ENCODE measurements at places on chromosomes 16 and 17. TPM values are rescaled to one million over a fixed set of nuclear protein-coding genes. Genes with fewer than 3 reads are reported as not detected.

DNA sequence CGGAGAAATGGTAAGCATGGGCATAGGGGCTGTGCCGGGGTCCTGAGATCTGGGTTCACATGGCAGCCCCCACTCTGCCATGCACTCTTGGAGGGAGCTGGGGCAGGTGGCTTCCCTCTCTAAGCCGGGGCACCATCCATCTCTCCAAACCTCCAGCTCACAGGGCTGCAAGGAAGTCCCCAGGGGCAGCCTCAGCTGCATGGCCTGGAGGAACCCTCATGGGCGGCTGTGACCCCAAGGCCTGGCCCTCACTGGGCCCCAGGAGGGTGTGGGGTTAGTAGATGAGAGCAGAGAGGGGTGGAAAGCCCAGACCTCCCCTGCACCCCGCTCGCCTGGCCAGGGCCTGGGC, 2.6 kb downstream of the CTRB2 start:
- DNase-seq = no peak

DNA sequence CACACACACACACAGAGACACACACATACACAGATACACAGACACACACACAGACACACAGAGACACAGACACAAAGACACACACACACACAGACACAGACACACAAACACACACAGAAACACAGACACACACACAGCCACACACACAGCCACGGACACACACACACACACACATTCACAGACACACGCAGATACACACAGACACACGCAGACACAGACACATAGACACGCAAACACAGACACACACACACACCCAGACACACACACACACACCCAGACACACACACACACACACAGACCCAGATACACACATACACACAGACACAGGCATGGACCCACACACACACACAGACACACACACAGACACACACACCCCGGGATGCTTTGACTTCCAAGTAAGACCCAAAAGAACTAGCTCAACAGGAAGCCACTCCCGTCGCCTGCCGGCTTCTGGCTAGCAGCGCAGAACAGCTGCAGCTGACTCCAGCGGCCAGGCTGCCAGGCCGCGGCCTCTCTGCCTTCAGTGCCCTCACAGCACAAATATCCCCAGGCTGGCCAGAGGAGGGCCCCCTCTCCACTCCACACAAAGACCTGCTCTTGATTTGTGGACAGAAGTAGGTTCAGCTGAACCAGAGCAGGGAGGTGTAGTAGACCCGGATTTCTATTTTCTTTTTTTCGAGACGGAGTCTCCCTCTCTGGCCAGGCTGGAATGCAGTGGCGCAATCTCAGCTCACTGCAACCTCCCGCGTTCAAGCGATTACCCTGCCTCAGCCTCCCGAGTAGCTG, 6.0 kb upstream of the CHRNE start:
- peak; percentile 88 for DNase-seq

- DNase-seq = no peak
Measured at GRCh38 chr17:2850991-2851390, 54.8 kb downstream of the RAP1GAP2 start.

- DNase-seq = no peak
Measured at GRCh38 chr16:57867000-57867561, 64.8 kb upstream of the KIFC3 start.

- DNase-seq = no peak
Measured at GRCh38 chr17:56159826-56160380, 6.6 kb downstream of the ANKFN1 start.

- peak; percentile 59 for DNase-seq
Measured at GRCh38 chr16:11361701-11362451, 16.6 kb downstream of the RMI2 start.

GRCh38 chr16:14087181-14087580, 16.1 kb downstream of the MRTFB start:
- DNase-seq = no peak

- DNase-seq = no peak
Measured at GRCh38 chr16:48300391-48300856, 53.1 kb upstream of the ABCC11 start.

GRCh38 chr17:4708436-4708835, 2.0 kb upstream of the ARRB2 start:
- peak; percentile 87 for DNase-seq

DNA sequence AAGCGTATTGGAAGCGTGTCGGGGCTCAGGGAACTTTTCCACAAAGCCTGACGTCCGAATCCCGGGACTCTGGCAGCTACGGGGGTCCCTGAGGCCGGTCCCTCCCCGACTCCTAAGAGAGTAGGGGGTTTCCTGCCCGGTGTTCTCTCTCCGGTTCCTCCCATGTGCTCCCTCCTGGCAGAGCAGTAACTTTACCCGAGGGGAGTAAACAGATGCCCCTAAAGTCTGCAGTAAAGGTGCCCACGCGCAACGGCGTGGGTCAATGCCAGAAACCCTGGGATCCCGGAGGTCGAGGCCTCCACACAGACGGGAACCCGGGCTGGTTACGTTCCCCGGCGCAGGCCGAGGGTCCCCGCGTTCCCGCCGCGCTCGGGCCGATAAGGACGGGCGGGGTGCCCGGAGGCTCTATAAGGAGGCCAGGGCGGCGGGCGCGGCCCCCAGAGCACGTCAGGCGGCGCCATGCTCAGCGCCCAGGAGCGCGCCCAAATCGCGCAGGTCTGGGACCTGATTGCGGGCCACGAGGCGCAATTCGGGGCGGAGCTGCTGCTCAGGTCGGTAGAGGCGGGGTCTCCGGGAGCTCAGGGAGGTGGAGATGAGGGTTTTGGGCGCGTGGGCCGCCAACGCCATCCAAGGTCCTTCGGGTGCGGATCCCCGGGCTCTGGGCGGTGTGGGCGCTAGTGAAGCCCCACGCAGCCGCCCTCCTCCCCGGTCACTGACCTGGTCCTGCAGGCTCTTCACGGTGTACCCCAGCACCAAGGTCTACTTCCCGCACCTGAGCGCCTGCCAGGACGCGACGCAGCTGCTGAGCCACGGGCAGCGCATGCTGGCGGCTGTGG, at the start of gene HBM:
TSS of gene HBM (plus strand) at position 440 of the 836 bp plus-strand sequence. CDS start at position 460, 20 bp downstream.
- DNase-seq = no peak

DNA sequence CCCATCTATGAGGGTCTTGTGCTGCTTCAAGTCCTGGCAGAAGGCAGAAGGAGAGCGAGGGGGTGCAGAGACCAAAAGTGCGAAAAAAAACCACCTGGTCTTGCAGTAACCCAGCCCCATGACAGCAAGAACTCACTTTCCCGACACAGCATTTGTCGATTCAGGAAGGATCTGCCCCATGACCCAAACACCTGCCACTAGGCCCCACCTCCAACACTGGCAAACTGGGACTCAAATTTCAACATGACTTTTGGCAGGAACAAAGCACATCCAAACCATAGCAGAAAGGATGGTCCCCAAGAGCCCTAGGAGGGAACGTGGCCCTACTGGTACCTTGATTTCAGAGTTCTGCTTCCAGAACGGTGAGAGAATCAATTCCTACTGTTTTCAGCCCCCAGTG, 34.7 kb upstream of the KLHDC4 start:
- DNase-seq = no peak

DNA sequence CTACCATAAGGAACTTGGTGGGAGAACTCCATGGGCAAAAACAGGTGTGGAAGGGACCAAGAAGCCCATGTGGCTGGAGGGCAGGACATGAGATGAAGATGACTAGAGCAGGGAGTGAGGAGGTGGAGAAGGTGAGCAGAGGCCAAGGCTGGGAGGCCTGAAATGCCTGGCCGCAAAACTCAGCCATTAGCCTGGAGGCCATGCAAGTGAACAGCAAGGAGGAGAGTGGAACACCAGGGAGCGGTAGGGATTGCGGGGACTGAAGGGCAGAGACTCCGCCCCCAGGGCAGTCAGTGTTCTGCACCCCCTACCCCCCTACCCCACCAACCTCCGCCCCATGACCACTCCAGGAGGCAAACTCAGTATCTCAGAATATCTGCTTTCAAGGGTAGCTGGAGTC, 17.0 kb downstream of the BCL7C start:
- DNase-seq = no peak

GRCh38 chr17:31900877-31901276, 631 bp downstream of the UTP6 start:
- DNase-seq = no peak

- no peak for DNase-seq
Measured at GRCh38 chr17:63647936-63648335, 25.7 kb downstream of the MAP3K3 start.

GRCh38 chr17:521561-522325, 169.1 kb upstream of the RPH3AL start:
- DNase-seq = no peak

GRCh38 chr17:3896108-3896967, 3.5 kb upstream of the CAMKK1 start:
- DNase-seq = no peak

- DNase-seq = no peak
Measured at GRCh38 chr17:81240761-81241160, 1.6 kb downstream of the NDUFAF8 start.

DNA sequence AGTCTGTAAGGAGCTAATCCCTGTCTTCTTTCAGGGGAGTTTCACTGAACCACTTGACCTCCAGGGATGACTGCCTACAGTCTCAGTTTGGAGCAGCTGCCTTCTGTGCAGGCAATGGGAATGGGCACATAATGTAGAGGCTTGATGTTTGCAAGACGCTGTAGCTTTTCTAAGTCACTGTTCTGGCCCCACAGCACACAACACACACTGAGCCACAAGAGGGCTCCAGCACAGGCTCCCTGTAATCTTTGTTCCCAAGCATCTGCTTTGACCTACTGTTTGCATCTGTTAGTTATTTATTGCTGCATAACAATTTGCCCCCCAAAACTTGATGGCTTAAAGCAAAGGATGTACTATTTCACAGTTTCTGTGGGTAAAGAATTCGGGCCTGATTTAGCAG, 419.0 kb upstream of the ASIC2 start:
- no peak for DNase-seq

DNA sequence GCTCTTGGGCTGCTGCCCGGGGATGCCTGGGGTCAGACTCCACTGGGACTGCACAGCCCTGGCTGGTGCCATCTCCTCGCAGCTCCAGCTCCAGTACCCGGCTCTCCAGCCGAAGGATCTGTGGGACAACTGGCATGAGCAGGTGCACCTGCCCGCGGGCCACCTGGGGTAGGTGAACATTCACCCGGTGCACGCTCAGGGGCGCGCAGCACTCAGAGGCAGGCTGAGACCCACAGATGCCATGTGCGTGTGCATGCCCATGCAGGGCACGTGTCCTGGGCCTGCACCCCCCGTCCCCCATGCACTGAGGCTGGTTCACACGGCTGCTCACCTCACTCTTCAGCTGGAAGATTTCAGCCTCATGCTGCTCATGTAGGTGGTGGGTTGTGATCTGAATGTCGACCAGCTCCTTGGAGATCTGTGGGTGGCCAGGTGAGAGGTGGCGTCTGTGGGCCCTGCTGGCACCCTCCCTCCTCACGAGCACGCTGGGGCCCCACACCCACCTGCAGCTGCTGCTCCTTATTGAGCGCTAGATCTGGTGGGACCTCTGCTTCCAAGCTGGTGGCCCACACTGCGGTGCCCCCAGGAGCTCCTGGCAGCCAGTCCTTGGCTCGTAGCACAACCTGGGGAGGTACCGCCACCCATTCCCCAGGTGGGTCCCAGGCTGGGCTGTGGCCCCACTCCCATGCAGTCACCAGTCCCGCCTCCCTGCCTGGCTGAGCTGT, 618 bp downstream of the CCDC78 start:
- no peak for DNase-seq

DNA sequence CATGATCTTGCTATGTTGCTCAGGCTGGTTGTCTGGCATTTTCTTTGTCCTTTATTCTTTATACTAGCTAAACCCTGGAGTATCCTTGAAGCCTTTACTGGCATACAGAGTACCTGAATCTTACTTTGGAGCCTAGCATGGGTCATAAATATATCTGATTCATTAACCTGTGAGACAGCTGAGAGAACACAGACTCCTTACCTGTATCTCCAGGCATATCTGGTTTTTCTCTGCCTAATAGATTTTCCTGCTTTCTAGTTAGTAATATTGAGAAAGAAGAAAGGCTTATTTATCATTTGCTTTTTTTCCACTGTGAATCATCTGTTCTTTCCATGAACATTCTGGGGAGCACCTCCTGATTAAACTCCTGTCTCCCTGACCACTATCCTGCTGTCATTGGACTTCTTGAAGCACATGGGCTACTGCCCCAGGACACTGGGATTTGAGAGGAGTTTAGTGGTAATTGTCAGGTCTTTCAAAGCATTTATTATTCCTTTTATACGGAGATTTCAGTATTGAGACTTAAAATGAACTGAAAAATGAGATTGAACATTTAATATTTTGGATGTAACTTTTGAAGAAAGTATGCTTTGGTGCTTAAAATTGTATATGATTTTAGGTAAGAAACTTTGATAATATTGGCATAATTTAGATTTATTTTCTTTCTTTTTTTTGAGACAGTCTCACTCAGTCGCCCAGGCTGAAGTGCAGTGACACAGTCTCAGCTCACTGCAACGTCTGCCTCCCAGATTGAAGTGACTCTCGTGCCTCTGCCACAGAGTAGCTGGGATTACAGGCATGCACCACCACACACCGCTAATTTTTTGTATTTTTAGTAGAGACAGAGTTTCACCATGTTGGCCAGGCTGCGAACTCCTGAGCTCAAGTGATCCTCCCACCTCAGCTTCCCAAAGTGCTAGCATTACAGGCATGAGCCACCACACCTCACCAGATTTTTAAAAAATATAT, 8.6 kb downstream of the PDP2 start:
- DNase-seq = no peak

GRCh38 chr16:17526956-17527937, 56.5 kb upstream of the XYLT1 start:
- no peak for DNase-seq

- DNase-seq = no peak
Measured at GRCh38 chr17:75881678-75882454, 3.5 kb upstream of the TRIM47 start.

- no peak for DNase-seq
Measured at GRCh38 chr17:53135969-53136368, 686.8 kb upstream of the KIF2B start.

GRCh38 chr16:66751053-66751302, 431 bp downstream of the DYNC1LI2 start:
- peak; percentile 10 for DNase-seq

- DNase-seq = peak; percentile 79
Measured at GRCh38 chr16:48613061-48613957, 3.3 kb upstream of the N4BP1 start.

DNA sequence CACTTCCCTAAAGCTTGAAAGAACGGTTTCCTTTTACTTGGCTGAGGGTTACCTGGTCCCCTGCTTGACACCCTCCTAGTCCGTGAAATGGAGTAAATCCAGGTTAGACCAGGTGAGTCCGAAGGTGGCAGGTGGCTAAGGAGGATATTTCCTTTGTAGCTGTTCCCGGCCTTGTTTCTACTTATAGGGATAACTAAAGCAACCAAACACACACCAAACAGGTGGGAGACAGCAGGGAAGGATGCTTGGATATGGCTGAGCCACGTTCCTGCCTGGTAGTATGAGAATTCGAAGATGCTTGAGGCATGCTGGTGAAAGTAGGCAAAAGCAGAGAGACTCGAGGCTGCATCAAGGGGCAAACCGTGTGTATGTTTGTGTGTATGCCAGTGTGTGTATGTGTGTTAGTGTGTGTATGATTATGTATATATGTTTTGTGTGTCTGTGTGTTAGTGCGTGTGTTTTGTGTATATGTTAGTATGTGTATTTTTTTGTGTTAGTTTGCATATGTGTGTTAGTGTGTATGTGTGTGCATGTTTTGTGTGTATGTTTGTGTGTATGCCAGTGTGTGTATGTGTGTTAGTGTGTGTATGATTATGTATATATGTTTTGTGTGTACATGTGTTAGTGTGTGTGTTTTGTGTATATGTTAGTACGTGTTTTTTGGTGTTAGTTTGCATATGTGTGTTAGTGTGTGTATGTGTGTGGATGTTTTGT, 28.9 kb downstream of the RBFOX1 start:
- DNase-seq = no peak

TPSB2 gene
- total RNA-seq = not detected

GNG13 gene
- total RNA-seq = not detected

P2RX1 gene
- total RNA-seq = 1.7 TPM

KRT10 gene
- 31.3 TPM for total RNA-seq

LRRC37A3 gene
- 4.3 TPM for total RNA-seq

DBNDD1 gene
- total RNA-seq = 0.96 TPM

MT3 gene
- 33.6 TPM for total RNA-seq

All from activated CD8-positive, alpha-beta T cell treated with anti-CD3 and anti-CD28 coated beads for 36 hours (primary cell).